ENCODE measurements at places on chromosomes 5 and 9.

GRCh38 chr5:154868702-154869101, 10.3 kb downstream of the CNOT8 start:
- no peak for DNase-seq

GRCh38 chr5:135591277-135591676, 12.5 kb upstream of the CXCL14 start:
- no peak for DNase-seq

- DNase-seq = no peak
Observed at GRCh38 chr5:174572591-174572990, 151.8 kb upstream of the MSX2 start.

- DNase-seq = no peak
Observed at GRCh38 chr9:135978642-135979546, 17.7 kb upstream of the UBAC1 start.

DNA sequence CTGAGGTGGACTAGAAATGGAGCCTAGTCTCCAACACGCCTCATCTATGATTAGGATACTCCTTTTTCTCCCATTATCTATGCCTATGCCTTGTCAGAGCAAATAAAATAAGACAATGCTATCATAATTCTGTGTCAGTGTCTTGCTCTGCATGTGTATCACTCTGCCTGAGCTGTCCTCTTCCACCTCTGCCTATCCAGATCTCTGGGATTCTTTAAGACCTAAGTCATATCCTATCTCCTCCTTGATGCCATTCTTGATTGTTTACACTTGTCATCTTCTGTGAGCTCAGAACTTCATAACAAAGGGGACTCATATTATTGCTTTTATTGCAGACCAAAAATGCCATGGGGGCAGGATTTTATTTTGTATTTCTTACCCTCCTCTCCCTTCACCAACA, 351.2 kb upstream of the C9orf72 start:
- DNase-seq = no peak

GRCh38 chr9:115230924-115231515, 113.1 kb upstream of the TNC start:
- no peak for DNase-seq

DNA sequence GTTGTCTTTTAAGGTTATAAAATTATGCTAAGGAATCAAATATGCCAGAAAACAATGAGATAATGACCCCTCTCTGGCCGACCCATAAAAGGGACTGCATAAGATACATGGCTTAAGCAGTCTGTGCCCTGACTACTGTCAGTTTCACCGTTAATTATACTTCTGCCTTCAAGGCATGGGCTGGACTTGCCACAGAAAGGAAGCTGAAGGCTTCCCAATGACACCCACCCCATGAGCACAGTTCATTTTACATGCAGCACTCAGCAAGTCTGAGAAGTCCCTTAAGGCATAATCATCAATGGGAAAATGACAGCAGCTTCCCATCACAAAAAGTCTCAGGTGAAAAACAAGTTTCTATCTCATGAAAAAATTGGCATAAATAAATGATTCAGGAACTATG, 175.6 kb downstream of the GLIS3 start:
- no peak for DNase-seq

DNA sequence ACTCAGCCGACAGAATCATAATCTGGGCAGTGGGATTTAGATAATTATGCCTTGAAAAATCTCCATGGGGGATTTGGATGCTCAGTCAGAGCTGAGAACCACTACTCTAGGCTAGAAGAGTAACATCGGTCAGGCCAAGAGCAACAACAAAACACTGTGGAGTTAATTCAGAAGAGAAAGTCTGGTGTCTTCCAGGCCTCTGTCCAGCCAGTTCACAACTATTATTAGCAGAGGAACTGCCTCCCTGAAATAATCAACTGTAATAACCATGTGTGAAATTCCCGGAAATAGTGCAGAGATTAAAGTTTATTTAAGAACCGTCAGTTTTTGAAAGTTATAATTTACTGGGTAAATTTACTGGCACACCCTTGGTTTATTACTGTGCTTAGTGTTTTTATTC, 8.2 kb upstream of the MARCHF3 start:
- no peak for DNase-seq

- no peak for DNase-seq
Observed at GRCh38 chr5:115555084-115555633, 10.6 kb upstream of the FEM1C start.

DNA sequence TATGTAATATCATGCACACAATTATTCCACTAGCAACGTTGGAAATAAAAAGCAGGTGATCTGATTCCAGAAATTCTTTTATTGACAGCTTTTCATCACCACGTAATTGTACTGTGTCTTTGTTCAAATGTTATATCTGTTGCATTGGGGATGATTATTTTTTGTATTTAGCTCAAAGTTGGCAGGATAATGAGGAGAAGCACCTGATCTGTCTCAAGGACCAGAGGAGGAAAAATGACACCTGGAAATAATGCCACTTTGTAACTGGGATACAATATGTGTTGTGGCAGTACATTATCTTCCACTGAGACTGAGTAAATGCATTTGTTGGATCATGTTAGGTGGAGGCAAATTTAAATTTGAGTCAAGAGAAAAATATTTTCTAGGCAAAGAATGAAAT, 1298.8 kb upstream of the CDH6 start:
- no peak for DNase-seq

DNA sequence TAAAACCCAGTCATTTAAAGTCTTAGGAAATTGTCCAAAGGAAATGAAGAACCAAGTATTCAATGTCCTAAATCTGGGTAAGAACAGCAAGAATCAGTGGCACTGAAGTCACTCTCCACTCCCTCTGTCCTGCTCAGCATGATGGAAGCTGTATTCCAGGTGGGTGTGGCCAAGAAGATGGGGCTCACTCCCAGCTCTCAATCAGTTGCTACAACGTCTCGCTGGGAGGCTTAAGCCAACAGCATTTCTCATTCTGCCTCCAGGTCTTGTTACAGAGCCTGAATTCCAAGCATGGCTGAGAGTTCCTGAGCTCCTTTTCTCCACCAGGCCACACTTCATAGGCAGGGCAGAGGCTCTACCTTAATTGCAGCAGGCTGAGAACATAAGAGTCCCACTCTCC, 41.2 kb upstream of the TRIO start:
- no peak for DNase-seq

- DNase-seq = no peak
Observed at GRCh38 chr5:137019229-137019628, 479.9 kb downstream of the SPOCK1 start.

GRCh38 chr5:14428302-14429081, 153.1 kb upstream of the OTULINL start:
- DNase-seq = no peak

GRCh38 chr5:57468481-57469163, 14.0 kb downstream of the ACTBL2 start:
- no peak for DNase-seq

GRCh38 chr5:139631520-139632165, 16.5 kb upstream of the CXXC5 start:
- DNase-seq = no peak
